Activated T-helper 1 cell treated with anti-CD3 and anti-CD28 coated beads, Interleukin-12 subunit alpha, Interleukin-12 subunit beta, Interleukin-2, Interleukin-4 antibody, amounts not matched to agents 30 ng/mL and 10 ng/mL and 1 ng/mL, durations not matched to agents 14 hours and 24 hours and 36 hours (primary cell): ENCODE measurements at places on chromosomes 3 and 15.

DNA sequence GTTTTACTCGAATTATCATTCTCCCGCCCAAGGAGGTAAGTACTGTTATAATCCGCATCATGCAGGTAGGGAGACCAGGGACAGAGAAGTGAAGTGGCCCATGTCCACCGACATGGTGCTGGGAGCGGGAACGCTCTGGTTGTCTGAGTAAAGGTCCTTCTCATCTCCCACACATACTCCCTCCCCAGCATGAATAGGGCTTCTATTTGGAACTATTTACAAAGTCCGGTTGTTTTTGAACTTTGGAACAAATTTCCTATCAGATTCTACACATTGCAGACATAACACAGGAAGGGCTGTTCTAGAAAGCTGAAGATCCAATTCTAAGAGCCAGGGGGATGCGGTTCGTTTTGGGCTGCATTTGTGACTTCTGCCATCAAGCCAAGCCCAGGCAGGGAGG lies 94.8 kb upstream of the TLE3 start:
- no peak overlapping the region for H3K27ac ChIP-seq
- no peaks in the 10 kb centered on the region for H3K36me3 ChIP-seq
- no peak for DNase-seq
- H3K4me1 ChIP-seq, result no peaks in the 10 kb centered on the region
- H3K27me3 ChIP-seq, result peaks cover 2% of the 10 kb centered on the region

GRCh38 chr3:165434516-165434915 lies 238.3 kb upstream of the SLITRK3 start:
- no peaks in the 10 kb centered on the region for H3K27me3 ChIP-seq
- DNase-seq, result no peak
- no peaks in the 10 kb centered on the region for H3K4me1 ChIP-seq
- no peak overlapping the region for H3K4me3 ChIP-seq

DNA sequence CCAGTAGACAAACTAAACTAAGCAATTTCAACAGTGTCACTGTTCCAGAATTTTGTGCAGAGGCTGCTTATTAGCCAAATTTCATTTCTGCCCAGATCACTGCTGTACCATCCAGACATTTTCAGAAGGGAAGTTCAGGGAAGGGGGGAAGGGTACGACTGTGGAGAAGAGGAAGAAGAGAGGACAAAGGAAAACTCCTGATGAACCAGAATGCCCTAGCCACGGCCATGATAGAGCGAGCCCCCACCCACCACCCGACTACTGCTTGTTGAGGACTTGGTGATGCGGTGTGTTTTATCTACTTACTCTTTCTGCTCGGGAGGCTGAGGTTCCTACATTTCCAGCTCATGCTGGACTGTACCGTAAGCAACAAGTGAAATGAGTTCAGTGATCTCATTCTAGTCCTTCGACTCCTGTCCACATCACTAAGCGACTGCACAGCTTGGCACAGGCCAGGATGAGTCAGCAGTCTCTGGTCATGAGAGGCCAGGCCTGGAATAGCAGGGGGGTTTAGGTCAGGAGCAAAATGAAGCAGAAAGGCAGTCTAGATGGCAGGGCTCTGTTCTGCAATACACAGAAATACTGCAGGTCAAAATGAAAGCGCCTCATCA lies 330.8 kb downstream of the TIGIT start:
- no peaks in the 10 kb centered on the region for H3K4me1 ChIP-seq
- no peak overlapping the region for H3K4me3 ChIP-seq
- H3K27me3 ChIP-seq, result no peaks in the 10 kb centered on the region
- DNase-seq, result no peak
- H3K36me3 ChIP-seq, result no peaks in the 10 kb centered on the region

- no peaks in the 10 kb centered on the region for H3K4me1 ChIP-seq
- DNase-seq, result no peak
- no peaks in the 10 kb centered on the region for H3K36me3 ChIP-seq
- H3K27ac ChIP-seq, result no peak overlapping the region
- H3K27me3 ChIP-seq, result no peaks in the 10 kb centered on the region
Measured at GRCh38 chr15:36284911-36285310, 294.5 kb upstream of the CDIN1 start.

DNA sequence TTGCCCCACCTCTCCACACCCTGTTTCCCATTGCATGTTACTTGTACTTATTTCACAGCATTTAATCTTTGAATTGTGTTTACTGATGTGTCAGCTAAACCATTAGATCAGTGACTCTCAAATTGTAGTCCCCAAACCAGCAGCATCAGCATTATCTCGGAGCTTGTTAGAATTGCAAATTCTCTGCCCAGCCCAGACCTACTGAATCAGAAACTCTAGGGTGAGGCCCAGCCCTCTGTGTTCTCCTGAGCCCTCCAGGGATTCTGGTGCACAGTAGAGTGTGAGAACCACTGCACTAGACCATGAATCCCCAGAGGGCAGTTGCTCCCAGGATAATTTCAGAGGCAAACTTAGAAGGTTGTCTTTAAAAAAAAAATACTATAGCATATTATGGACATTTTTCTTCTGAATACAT lies 13.0 kb downstream of the PLD1 start:
- H3K27me3 ChIP-seq, result peaks cover 7% of the 10 kb centered on the region
- H3K4me1 ChIP-seq, result no peaks in the 10 kb centered on the region
- no peaks in the 10 kb centered on the region for H3K36me3 ChIP-seq
- no peak overlapping the region for H3K27ac ChIP-seq

DNA sequence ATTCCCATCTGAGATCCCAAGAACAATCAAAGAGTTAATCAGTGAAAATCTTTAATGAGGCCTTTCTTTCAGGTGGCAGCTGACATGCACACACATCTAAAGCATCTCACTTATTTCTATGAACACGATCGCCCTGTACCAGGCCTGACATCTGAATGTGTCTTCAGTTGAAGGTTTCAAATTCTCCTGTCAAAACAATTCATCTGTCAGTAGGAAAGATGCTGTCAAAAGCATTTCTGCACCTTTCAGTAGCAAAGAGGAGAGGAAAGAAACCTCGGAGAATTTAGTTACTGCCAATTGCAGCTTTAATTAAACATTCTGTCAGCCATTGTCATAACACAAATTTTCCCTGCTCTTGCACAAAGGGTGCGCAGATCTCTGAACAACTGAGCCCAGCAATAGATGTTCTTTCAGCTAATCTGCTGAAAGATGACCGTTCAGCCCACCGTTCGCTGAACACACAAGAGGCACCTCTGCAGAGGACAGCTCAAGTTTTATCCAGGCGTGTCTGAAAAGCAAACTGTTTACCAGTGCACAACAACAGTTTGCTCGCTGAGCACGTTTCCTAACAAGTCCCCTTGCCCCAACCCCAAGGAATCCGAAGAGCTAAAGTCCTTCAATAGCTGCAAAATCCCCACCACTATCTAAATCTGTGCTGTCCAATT lies 34.1 kb downstream of the LRIG1 start:
- H3K4me3 ChIP-seq, result no peak overlapping the region
- no peaks in the 10 kb centered on the region for H3K27me3 ChIP-seq
- DNase-seq, result no peak
- H3K36me3 ChIP-seq, result peaks cover 33% of the 10 kb centered on the region
- H3K4me1 ChIP-seq, result peaks cover 81% of the 10 kb centered on the region

DNA sequence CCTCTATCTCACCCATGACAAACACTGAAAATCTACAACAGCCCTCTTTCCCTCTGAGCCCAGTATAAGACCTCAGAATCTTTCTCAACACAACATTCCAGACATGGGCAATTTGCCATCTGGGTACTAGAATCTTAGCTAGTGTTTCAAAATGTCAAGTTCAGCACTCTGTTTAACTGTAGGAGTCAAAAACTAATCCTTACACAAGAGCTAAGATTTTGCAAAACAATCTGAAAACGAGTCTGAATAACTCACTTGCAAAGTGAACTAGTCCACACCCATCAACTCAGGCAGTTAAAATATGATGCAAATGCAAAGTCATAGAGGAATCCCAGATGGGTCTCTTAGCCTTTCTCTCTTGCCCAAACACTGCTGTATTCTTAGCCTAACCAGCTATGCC lies 67.8 kb downstream of the GPR176 start:
- no peak overlapping the region for H3K27ac ChIP-seq
- DNase-seq, result no peak
- H3K27me3 ChIP-seq, result peaks cover 24% of the 10 kb centered on the region
- H3K4me3 ChIP-seq, result no peak overlapping the region
- no peaks in the 10 kb centered on the region for H3K4me1 ChIP-seq
- no peaks in the 10 kb centered on the region for H3K36me3 ChIP-seq

DNA sequence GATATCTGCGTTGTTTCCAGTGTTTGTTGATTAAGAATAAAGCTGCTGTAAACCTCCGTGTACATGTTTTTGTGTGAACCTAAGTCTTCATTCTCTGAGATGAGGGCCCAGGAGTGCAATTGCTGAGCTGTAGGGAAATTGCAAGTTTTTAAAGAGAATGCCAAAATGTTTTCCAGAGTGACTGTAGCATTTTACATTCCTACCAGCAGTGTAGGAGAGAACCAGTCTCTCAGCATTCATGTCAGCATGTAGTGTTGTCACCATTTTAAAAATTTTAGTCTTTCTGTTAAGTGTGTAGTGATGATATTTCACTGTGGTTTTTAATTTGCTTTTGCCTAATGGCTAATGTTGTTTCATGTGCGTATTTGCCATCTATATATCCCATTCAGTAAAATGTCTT lies 3.4 kb upstream of the MGLL start:
- H3K36me3 ChIP-seq, result no peaks in the 10 kb centered on the region
- no peak overlapping the region for H3K4me3 ChIP-seq
- DNase-seq, result no peak
- H3K27me3 ChIP-seq, result peaks cover 44% of the 10 kb centered on the region
- H3K4me1 ChIP-seq, result peaks cover 8% of the 10 kb centered on the region
